ENCODE measurements at places on chromosomes 2 and 18.

- DNase-seq: peak; percentile 15
Observed at GRCh38 chr2:109510136-109511028, 103.4 kb downstream of the SEPTIN10 start.

- no peak for DNase-seq
Observed at GRCh38 chr2:232237464-232237863, 141.1 kb upstream of the ALPP start.

- no peak for DNase-seq
Observed at GRCh38 chr2:114020668-114021067, 130.8 kb downstream of the ACTR3 start.

DNA sequence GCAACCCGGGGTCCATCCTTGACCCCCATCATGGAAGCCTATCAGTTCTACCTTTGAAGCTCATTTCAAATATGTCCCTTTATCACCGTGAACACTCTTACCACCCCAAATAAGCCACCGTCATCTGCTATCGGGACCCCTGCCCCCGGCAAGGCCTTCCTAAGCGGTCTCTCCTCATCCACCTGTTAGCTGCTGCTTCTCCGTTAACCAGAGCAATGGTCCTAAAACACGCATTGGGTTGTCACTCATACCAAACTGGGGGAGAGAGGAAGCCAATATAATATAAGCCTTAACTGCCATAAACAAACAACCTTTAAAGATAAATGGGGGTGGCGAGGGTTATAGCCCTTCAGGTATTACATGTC, 680 bp downstream of the ASNSD1 start:
- no peak for DNase-seq

DNA sequence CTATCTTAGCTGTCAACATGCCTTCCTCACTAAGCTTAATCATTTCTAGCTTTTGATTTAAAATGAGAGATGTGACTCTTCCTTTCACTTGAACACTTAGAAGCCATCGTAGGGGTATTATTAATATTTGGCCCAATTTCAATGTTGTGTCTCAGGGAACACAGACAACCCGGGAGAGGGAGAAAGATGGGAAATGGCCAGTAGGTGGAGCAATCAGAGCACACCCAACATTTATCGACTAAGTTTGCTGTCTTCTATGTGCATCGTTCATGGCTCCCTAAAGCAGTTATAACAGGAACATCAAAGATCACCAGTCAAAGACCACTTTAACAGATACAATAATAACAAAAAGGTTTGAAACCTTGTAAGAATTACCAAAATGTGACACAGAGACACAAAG, 110.2 kb downstream of the OLA1 start:
- DNase-seq: no peak

DNA sequence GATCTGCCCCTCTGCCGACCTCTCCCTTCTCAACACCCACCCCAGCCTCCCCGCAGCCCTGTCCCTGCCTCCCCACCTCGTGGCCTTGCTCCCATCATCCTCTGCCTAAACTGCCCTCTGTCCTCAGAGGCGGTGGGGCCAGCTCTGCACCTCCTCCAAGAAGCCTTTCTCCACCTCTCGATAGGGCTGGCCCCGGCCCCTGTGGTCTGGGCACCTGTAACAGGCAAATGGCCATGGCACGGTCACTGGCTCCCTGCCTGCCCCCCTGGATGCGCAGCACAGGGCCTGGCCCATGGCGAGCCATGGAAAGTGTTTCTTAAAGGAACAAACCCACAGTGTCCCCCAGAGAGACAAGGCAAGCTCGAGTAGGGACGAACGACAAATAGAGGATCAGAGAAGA, 42.0 kb downstream of the MYO7B start:
- no peak for DNase-seq

DNA sequence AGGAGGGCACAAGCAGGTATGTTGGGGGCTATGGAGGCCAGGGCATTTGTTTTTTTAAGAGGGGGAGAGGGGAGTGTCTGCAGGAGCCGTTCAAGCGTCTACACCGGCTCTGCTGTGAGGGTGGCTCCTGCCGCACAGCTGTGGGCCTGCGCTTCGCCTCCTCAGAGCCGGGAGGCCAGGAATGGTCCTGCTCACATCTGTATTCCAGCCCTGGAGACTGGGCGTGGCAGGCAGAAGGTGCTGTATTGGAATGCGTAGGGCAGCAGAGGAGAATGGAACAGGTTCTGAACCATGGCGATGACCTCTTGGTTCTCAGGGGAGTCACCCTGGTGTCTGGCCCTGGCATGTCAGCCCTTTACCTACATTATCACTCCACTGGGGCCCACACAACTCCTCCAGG, 26.8 kb upstream of the INHBB start:
- no peak for DNase-seq

DNA sequence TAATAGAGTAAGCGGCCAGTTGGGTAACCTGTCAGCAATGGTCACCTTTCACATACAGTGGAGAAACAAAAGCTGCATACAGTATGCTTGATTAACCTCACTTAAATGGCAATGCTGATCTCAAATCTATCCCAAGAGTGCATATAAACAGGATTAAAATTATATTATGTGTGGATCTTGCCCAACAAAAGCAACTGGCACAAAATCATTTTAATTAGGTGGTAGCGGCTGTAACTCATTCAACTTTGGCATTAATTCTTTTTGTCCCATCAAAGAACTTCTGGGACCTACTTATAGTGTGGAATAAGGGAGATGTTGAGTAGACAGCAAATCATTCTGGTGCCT, 167.8 kb upstream of the VRK2 start:
- no peak for DNase-seq

DNA sequence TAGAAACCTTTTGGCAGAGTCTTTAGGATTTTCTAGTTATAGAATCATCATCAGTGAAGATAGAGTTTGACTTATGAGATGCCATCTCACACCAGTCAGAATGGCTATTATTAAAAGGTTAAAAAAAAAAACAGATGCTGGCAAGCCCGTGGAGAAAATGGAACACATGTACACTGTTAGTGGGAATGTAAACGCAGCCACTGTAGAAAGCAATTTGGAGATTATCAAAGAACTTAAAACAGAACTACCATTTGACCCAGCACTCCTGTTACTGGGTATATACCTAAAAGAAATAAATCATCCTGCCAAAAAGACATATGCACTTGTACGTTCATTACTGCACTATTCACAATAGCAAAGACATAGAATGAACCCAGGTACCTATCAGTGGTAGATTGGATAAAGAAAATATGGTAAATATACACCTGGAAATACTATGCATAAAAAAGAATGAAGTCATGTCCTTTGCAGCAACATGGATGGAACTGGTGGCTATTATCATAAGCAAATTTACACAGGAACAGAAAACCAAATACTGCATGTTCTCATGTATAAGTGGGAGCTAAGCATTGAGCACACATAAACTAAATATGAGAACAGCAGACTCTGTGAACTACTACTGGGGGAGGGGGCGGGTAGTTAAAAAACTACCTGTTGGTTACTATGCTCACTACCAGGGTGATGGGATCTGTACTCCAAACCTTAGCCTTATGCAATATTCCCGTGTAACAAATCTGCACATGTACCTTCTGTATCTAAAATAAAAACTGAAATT, 279.0 kb downstream of the KIAA1328 start:
- DNase-seq: no peak

GRCh38 chr2:137892739-137893138, 71.5 kb upstream of the HNMT start:
- DNase-seq: no peak

DNA sequence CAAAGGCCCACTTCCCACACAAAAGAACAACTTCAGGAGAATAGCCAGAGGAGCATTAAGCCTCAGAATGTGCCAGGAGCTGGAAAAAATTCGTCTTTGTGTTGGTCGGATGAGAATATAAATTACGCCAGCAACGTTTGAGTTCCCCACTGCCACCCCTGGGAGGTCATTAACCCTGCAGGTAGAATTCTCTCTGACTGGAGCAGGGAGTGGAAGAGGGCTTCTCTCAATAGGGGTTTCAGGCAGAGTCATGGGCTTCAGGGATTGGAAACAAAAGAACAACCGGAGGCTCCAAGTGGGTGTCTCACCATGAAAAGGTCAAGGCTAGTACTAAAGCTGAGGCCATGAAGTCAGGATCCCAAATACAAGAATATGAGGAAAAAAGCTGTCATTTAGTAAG, 69.0 kb upstream of the DDX18 start:
- no peak for DNase-seq

All from NCI-H187 (cell line).